ENCODE measurements at places on chromosomes 16 and 17.

GRCh38 chr16:85321509-85322271 lies 209.4 kb upstream of the CIBAR2 start:
- DNase-seq = no peak

DNA sequence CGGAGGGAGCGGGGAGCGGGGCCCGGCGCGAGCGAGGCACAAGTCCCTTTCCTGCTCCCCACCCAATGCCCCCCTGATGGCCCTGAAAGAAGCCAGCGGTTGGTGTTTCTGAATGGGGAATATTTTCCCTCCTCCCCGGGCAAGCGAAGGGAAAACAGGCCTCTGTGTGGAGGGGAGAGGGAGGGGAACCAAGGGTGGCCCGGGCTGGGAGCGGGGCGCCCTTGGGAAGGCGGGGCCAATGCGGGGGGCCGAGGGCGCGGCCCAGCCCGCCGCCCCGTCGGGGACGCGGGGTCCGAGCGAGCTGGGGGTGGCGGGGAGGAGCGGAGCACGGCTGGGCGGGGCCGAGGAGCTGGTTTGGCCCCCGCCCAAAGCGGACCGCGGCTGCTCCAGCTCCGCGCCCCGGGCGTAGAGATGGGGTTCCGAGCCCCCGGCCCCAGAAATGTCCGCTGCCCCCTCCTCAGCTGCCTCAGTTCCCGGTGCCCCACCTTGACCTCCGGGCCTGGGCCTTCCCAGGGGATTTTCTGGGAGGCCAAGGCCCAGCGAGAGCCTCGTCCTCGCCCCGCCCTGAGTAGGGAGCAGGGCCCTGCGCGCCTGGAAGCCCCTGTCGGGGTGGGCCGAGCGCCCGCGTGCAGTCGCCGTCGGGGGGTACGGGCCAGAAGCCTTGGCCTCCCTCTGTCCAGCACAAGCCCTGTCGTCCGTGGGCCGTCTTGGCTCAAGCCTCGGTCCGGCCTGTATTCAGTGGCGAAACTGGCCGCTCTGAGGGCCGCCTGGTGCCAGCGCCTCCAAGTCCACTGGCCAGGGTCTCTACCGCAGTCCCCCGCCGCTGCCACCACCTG lies 3.9 kb upstream of the HEXIM1 start:
- DNase-seq = no peak

DNA sequence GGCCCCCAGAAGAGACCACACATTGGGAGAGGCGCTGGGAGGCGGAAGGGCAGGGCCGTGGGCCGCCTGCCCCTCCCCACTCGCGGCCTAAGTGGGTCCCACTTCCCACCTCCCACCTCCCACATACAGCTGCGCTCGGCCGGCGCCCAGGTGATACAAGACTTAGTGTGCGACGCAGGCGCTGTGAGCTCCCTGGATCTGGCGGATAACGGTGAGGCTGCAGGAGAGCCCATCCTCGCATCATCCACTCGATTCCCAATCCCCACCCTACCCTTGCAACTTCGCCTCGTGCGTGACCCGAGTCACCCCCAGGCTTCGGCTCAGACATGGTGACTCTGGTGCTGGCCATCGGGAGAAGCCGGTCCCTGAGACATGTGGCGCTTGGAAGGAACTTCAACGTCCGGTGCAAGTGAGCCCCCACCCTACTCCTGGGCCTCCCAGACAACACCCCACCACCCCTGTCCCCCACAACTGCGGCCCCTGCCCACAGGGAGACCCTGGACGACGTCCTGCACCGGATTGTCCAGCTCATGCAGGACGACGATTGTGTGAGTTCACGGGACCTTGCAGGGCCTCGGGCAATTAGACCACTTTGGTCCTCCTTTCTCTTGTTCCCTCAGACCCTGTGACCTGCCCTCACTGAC lies 3.9 kb downstream of the CARMIL2 start:
- DNase-seq = no peak

DNA sequence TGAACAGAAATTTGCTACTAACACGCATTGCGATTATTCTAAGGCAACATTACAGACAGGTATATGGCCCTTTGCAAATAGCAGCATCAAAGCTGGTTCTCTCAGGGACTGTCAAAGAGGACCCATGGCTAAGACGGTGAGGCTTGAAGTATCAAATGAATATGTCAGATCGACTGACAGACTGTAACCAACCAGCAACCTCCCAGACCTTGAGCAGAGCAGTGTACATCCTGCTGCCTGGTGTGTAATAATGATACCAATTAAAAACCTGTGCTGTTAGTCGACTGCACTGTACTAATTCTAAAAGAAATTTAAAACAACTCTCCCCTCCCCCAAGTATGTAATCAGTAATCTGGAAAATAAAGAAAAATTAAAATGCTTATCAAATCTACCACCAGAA lies 35.9 kb upstream of the GHDC start:
- DNase-seq = no peak

DNA sequence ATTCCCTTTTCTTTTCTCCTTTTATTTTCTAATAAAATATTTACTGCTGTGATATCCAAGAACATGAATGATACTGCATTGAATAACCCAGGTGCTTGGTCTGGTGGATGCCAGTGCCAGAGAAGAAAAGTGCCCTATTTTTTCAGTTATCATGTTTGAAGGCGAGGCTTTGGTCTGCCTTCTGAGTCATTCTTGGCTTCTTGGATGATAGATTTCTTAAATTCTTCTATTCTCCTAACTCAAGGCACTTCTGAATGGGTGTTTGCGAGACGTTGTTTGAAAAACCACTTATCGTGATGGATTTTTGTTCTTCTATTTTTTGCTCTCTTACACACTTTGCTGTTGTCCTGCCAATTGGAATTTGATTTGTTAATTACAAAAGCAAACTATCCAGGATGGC lies 66.7 kb downstream of the FTO start:
- DNase-seq = no peak

DNA sequence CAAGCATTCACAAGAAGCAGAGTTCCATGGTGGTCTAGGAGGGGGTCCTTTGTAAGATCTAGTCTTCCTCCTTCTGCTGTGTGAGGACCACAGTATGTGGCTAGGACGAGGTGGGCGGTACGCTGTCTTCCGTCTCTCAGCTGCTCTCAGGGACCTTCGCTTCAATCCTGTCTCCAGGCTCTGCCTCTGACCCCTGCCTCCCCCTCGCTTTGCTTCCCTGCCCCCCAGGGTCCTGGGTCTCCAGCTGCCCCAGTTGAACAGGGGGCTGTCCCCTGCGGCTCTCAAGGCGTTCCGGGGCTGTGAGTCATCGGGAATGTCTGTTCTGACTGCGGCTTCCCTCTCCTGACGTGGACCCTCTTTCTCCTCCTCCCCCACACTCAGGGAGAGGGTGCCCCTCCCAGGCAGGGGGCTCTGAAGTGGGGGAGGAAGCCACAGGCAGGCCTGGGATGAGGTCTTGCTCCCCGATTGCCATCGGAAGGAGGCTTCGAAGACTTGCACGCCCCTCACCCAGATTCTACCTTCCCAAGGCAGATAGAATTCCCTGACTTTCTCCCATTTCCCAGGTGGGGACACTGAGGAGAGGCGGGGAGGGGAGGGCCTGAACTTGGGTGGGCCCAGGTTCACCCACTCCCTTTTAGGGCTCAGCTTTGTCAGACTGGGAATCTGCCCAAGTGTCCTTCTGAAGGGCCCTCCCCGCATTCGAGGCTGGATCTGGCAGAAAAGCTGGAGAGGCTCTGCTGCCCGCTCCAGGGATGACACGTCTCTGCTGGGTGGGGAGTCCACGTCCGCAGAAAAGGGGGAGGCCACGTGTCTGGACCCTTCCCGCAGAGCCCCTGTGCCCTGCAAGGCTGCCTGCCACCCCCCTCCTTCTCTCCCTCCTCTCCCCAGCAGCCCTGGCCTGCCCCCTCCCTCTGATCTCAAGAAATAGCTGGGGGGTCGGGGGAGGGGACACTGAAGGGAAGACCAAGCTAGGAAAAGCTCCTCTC lies 9.1 kb upstream of the COL1A1 start:
- no peak for DNase-seq
